ENCODE measurements at places on chromosomes 11 and 22.

DNA sequence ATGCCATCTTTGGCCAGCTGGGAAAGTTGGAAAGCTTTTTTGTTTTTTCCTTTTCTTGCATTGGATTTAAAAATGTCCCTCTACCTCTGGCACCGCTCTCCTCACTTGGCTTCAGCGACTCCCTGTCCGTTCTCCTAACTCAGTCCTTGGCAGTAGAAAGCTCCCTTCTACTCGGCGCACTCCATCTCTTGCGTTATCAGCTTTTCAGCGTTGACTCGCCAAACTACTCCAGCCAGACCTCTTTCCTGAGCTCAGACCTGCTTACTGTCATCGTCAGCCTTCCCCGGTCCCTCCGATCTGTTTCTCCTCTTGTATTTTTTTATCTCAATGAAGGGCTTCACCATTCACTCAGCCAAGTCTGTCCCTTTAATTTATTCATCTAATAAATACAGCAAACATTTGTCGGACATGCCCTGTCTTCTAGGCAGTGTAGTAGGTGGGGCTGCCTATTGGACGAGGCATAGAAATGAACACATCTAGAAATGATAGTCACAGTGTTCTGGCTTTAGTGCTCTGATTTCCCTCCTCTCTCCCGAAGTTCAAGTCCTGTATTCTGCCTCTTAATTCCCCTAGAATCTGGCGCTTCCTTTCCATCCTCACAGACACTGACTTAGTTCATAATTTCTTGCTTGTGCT, 839 bp downstream of the CEP164 start:
- DNase-seq = no peak

- no peak for DNase-seq
These were observed 14.0 kb downstream of the OTOG start for GRCh38 chr11:17561111-17561415.

DNA sequence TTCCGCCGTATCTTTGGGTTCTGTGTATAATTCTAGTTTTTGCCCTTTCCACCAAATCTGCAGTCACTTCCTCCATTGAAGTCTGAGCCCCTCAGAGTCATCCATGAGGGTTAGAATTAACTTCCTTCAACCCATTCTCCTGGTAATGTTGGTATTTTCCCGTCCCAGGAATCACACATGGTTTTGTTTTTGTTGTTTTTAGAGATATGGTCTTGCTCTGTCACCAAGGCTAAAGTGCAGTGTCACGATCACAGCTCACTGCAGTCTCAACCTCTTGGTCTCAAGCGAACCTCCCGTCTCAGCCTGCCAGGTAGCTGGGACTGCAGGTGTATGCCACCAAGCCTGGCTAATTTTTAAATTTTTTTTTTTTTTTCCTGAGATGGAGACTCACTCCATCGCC, 18.7 kb downstream of the ZBED4 start:
- DNase-seq = no peak

DNA sequence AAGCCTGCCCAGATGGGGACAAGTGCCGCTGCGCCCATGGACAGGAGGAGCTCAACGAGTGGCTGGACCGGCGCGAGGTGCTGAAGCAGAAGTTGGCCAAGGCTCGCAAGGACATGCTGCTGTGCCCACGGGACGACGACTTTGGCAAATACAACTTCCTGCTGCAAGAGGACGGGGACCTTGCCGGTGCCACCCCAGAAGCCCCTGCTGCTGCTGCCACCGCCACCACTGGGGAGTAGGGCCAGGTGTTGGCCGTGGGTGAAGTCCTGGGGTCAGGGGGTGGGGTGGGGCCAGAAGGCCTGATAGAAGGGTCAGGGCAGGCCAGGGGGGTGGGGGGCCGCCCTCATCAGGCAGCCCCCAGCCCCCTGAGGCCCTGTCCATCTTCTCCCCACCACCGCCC, 24.6 kb upstream of the TEF start:
- DNase-seq = no peak

- no peak for DNase-seq
These were observed 24.6 kb downstream of the MRGPRD start for GRCh38 chr11:68956142-68956541.

- DNase-seq = no peak
These were observed 3.7 kb downstream of the PTPRCAP start for GRCh38 chr11:67433536-67434394.
